ENCODE measurements at places on chromosomes 7 and 10.
A peak's percentile ranks its signal among the peaks of the same experiment; 100 is the strongest.

GRCh38 chr7:123242467-123243092 is 42.8 kb upstream of the SLC13A1 start:
- no peak for DNase-seq

- DNase-seq: no peak
Observed at GRCh38 chr10:98101366-98101765, 33.1 kb upstream of the R3HCC1L start.

- DNase-seq: no peak
Observed at GRCh38 chr10:120741396-120741795, 109.8 kb upstream of the WDR11 start.

DNA sequence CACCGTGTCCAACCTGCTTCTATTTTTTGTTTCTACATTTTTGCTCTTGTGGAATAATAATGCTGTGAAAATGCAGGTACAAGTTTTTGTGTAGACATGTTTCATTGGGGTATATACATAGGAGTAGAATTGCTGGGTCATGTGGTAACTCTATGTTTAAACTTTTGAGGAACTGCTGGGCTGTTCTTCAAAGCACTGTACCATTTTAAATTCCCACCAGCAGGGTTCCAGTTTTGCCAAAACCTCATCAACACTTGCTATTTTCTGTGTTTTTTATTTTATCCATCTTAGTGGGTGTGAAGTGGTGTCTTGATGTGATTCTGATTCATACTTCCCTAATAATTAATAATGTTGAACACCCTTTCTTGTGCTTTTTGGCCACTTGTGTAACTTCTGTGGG is 138.6 kb downstream of the RGS10 start:
- no peak for DNase-seq

DNA sequence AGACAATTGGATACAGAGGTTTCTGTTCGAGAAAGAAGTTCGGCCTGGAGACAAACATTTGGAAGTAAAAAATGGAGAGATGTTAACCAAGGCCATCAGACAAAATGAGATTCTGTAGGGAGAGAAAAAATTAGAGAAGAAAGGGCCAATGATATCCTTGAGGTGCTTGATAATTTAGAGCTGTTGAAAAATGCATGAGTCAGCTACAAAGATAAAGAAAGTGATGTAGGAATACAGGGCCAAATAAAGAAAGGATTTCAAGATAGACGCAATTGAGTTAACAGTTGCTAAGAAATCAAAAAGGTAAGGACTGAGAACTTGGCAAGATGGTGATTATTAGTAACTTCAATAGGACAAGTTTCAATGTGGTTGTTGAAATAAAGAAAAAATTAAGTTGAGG is 384.2 kb upstream of the SEMA3A start:
- no peak for DNase-seq

- DNase-seq: peak; percentile 5
Observed at GRCh38 chr7:70092314-70093204, 494.3 kb downstream of the AUTS2 start.

DNA sequence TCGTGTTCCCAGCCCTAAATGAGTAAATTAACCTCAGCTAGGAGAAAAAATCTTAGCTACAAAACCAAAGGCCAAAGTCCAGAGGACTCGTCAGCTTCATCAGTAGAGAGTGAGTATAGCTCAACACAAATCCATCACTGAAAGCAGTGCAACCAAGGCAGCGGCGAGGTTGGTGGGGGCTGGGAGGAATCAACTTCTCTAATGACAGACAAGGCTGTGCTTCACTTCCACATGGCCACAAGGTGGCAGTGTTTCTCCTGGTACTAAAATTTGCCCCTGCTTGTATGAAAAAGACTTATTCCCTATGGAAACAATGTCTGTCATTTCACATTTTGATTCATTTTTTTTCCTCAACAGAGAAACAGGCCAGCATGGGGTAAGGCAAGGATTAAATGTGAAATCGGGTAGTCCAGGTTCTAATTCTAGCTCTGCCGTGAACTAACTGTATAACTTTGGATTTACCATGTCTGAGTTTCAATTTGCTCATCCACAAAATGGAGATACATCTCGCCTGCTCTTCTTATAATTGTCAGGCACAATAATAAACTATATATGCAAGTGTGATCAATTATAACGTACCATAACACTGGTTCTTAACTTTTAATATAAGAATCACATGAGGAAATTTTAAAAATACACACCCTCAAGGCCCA is 39.3 kb downstream of the FAS start:
- DNase-seq: peak; percentile 69

DNA sequence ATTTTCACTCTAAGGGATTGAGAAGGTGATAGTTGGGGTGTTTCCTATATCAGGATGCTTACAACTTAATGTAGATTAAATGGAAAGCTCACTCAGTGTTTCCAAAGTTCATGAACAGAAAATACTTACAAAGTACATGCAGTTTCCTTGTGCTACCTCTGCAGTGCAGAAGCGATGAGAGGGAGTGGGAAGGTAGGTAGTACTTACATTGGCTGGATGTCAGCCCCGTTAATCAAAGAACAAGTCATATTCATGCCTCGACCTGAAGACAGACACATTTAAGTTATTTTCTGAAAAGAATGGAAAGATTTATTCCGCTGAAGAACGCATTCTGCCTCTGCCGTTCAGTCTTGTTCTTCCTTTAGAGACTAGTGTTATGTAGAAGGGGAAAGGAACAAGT is 93.1 kb downstream of the ZMYND11 start:
- no peak for DNase-seq

DNA sequence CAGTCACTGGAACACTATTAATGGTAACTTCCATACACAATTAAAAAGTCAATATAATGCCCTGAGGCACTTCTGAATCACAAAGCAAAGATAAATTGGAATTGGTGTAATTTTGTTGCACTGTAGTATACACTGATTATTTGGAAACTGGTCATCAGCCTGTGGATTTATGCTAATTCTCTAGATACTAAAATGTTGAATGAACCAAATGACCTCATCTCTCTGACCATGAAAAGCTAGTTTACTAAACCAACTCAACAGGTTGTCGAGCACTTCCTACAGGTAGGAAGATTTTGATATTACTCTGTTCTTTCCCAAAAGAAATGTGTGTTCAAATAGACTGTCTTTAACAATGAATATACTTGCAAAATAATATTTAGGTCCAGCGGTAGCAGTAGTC is 5.3 kb downstream of the NRP1 start:
- DNase-seq: no peak

- DNase-seq: no peak
Observed at GRCh38 chr10:4372601-4373000, 453.4 kb upstream of the AKR1E2 start.

GRCh38 chr7:70719125-70719524 is 412.8 kb upstream of the GALNT17 start:
- DNase-seq: no peak

GRCh38 chr10:44765299-44765698 is 145.8 kb upstream of the TMEM72 start:
- DNase-seq: no peak

- no peak for DNase-seq
Observed at GRCh38 chr10:45427970-45428366, 54.0 kb downstream of the ALOX5 start.

GRCh38 chr7:116543664-116544063 is 18.8 kb downstream of the CAV1 start:
- no peak for DNase-seq

- DNase-seq: no peak
Observed at GRCh38 chr7:70587739-70588138, 544.2 kb upstream of the GALNT17 start.

DNA sequence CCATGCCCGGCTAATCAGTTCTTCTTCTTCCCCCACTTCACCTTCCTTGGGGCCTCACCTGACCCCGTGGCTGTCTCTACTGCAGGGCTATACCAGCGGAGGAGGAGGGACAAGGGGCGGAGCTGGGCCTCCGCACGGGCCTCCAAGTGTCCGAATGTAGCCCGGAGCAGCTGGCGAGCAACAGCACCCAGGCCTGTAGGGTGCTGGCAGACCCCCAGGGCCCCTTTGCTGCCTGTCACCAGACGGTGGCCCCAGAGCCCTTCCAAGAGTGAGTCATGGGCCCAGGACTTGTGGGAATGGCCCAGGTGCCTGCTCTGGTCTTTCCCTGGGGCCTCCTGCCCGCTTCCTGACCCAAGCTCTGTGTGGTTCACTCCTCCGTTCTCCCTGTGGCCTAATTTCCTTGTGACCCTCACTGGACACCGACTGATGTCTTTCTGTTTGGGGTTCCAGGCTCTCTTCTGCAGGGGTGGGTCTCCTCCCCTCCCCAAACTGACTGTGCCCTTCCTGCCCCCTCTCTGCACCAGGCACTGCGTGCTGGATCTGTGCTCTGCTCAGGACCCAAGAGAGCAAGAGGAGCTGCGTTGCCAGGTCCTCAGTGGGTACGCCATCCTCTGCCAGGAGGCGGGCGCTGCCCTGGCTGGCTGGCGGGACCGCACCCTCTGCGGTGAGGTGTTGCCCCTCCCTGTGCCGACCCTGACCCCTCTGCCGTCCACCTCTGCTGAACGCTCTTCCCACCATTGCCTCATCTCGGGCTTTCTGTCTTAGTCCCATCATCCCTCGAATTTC is 35.2 kb downstream of the EPHB4 start:
- DNase-seq: no peak

DNA sequence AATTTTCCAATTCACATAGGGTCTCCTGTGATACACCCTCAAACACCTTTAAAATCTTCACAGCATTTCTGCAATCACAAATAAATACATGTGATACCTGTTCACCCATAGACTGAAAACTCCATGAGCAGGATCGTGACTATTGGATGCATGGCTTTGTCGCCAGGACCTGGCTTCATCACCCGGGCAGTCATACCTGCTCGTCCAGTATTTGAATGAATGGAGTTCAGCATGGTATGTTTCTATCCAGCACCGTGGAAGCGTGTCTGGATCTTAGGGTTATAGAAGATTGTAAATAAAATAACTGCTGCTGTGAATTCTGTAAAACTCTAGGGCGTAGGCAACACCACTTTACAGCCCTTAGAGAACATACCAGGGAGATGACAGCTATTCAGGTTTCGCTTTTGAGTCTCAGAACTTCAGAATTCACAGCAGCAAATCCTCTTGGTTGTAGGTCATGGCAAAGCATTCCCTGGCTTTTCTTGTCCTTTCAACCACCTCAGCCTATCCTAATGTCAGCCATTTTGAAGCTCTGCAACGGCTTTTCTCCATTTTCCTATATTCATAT is 47.4 kb upstream of the USP6NL start:
- DNase-seq: no peak

DNA sequence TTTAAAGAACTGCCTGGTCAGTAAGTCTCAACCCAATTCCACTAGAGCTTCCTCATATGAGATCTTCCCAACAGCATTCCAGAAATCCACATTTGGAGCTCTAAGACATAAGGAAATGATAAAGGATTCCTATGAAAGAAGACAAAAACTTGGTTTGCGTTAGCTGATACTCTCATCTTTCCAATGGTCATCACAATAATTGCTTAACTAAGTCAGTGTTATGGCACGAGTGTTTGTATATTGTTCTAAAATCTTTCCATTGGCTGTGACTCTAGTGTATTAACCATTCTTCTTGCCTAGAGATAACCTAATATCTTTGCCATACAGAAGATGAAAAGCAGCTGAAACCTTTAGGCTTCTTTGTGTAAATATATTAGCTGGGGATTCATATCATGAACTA is 289.0 kb downstream of the SNX13 start:
- DNase-seq: no peak

GRCh38 chr10:36515319-36515718 is 610.1 kb upstream of the ANKRD30A start:
- no peak for DNase-seq

DNA sequence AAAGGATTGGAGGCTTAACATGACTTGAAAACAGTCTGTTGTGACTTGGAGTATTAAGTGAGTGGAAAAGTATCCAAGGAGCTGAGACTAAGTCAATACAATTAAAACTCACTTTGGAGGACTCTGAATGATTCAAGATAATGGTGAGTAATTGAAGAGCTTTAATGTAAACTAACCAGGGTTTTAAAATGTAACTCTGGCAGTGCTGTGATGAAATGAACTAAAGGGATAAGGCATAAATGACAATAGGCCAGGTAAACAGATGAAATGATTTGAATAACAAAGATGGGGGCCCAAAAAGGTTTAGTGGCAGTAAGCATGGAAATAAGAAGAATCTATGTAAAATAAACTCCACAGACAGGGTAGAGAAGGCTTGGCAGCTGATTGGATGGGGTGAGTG is 316.5 kb upstream of the CACNA2D1 start:
- no peak for DNase-seq

DNA sequence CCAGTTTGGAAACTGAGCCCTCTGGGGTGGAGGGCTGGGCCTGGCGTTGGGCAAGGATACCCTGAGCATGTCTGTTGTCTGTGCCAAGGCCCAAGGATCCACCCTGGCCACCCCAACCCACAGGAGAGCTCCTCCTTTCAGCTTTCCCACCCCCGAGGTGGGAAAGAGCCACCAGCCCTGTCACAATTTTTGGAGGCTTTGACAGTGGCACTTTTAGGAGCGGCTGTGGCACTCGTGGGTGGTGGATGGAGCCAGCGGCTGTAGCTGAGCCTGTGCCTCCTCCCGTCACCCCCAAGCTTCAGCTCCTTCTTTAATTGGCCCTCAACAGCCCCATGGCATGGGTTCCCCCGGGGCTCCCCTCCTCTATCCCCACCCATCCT is 18.2 kb upstream of the ZNF862 start:
- DNase-seq: no peak

DNA sequence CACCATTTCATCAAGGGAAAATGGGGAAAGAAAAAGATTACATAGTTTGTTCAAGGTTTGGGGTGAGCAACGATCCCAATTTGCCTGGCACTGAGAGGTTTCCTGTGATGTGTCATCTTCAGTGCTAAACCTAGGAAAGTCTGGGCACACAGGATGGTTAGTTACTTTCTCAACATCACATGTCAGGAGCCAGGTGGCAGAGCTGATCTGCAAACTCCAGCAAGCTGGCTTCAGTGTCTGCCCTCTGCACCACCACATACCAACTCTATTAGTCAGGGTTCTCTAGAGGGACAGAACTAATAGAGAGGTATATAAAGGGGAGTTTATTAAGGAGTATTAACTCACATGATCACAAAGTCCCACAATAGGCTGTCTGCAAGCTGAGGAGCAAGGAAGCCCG is 11.3 kb downstream of the ADAM12 start:
- no peak for DNase-seq

- DNase-seq: no peak
Observed at GRCh38 chr7:132463922-132464321, 112.3 kb downstream of the PLXNA4 start.
